ENCODE measurements at places on chromosomes 1 and 21.

DNA sequence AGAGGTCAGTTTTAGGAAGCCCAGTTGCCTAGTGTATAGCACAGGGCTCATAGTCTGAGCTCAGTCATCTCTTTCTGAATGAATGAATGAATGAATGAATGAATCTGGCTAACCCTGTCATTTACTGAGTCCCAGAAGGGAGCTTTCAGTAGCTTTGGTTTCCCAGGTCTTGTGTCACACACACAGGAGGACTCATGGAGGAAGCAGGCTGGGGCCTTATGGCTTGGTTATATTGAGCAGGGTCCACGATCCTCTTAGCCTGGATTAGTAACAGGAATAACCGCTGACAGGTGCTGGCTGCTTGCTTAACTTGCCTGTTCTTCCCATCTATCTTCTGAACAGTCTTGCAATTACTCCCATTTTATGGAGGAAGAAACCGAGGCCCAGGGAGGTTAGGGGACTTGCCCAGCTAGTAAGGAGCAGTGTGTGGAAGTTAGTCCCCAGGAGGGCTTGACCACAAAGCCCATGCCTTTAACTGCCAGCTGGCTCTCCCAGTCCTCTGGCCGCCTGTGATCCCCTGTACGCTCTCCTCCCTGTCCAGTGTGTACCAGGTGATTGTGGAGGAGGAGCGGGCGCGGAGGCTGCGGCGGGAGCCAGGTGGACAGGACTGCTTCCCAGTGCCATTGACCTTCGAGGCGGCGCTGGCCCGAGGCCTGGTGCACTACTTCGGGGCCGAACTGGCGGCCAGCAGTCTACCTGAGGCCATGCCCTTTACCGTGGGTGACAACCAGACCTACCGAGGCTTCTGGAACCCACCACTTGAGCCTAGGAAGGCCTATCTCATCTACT lies 46.0 kb downstream of the PTPRU start:
- DNase-seq: no peak

- DNase-seq: no peak
Observed at GRCh38 chr1:178580876-178581275, 68.0 kb downstream of the TEX35 start.

GRCh38 chr1:67973051-67973450 lies 77.4 kb downstream of the DIRAS3 start:
- no peak for DNase-seq

GRCh38 chr1:33120436-33121231 lies 39.7 kb downstream of the AZIN2 start:
- no peak for DNase-seq

DNA sequence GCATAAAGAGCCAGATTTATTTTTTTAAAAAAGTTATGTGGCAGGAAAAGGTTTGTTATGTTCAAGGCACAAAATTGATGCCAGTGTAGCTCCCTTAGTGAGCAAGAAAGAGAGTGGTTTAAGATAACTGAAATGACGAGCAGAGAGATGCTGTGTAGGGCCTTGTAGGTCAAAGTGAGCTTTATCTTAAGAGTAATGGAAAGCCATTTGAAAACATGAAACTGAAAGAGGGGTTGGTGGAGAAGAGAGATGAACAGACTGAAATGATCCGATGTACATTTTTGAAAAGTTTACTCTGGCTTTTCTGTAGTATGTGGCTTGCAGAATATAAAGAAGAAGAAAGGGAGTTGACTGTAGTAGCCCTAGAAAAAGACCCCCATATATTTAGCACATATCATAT lies 383.6 kb downstream of the PLA2G4A start:
- no peak for DNase-seq

DNA sequence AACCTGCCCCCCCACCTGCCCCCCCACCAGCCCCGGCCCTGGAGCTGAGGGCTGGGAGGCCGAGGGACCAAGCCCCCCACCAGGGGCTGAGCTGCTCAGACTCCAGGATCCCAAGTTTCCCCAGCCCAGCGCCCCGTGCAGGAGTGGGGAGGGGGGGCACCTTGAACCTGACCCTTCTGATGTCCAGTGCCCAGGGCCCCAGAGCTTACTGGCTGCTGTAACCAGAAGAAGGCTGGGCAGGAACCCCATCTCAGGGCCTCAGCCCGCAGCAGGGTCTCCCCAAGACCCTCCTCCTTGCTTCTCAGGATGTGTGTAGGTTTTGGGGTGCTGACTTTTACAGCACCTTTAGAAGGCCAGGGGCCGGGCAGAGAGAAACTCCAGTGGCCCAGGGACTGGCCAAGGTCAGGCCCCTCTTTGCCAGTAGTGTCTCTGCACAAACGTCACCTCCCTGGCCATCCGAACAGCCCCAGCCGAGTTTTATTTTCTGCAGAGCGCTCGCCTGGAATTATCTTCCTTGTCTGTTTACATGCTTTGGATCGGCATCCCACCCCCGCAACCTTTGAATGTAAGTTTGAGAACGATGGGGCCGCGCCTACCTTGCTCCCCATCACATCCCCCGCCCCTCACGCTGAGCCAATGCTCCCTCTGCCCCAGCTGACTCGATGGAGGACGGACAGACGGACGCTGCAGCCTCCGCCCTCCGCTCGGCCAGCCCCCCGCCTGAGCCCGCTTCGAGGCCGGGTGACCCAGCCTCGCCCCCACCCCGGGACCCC lies 70.1 kb upstream of the CASZ1 start:
- DNase-seq: peak; percentile 59

GRCh38 chr1:31814041-31814511 lies 1.7 kb downstream of the SPOCD1 start:
- DNase-seq: peak; percentile 47

DNA sequence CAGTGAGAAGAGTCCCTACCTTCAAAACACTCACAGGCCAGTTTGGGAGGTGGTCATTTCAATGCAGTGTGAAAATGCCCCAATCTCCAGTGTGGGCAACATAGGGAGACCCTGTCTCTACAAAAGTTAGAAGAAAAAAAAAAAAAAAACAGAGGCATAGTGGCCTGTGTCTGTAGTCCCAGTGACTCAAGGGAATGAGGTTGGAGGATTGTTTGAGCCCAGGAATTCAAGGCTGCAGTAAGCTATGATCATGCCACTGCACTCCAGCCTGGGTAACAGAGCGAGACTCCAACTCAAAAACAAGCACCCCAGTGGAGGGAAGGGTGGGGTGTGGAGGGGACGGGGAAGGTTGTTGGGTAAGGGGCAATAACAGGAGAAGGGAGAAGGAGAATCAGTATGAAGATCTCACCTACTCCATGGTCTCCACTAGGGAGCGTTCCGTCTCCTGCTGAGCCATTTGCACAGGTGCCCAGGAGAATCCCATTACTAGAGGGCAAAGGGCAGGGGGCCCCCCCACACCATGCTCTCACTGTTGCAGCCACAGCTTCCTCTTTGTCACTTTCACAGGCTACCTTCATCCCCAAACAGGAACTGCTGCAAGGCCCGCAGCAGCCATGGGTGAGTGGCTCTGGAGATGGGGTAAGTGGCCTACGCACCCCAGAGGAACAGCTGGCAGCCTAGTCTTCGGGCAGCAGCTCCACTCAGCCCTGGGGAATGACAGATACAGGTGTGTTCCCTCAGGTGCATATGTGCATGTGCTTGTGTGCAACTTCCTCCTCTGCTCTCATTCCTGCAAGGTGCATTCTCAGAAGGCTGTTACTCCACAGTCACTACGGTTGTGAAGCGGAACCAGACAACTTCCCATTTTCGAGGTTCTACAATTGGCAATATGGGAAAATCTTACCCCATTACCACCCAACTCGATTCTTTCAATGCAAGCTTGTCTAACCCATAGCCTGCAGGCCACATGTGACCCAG lies 87.9 kb upstream of the LYST start:
- DNase-seq: peak; percentile 60
